ENCODE measurements at places on chromosomes 16 and 17.

DNA sequence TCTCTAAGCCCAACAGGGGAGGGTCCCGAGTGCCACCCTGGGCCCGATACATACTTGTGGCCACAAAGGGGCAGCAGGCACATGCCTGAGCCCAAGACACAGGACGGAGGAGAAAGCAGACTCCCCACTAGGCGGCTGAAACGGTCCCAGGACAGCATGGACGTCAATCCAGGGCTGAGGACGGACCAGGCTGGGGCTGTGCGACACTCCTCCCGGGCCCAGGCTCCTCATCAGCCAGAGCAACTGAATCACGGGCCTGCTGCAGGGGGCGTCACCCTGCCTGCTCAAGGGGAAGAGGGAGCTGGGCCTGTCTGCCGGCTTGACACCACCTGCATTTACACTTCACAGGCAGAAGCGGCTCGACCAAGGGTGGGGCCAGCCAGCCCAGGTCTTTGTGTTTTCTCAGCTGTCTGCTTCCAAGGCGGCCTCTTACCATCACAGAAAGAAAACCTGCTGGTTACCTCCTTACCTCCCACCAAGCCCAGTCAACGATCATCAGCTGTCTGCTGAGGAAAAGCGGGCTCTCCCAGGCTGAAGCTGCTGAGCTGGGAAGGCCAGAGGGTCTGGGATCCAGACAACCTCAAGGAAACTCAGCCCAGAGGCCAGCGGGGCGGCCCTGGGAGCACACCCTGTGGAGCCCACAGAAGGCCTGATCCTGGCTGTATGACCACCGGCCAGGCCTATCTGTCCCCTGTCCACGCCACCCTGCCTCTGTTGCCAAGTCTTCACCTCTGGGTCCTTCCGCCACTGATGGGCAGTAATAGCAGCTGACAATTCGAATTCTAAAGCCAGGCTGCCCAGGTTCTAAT lies 26.4 kb downstream of the KIFC3 start:
- DNase-seq = no peak

- DNase-seq = no peak
These were observed 4.8 kb downstream of the GSG1L2 start for GRCh38 chr17:9817086-9817485.

DNA sequence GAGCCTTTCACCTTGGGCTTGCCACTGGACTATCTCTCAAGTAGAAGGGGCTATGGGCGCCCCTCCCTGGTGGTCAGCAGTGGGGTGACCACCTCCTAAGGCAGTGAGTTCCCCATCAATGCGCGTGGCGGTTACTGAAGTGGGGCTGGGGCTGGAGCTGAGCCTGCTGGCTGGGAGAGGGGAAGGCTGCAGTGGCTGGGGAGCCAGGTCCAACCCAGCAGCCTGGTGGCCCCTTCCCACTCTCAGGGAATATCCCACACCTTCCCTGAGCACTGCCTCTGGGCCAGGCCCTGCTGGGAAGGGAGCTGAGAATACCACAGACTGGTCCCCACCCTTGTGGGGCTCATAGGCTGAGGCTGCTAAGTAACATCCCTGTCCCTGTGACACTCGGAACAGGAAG lies 19.8 kb upstream of the MPRIP start:
- no peak for DNase-seq

- DNase-seq = no peak
These were observed 34.7 kb upstream of the KLHDC4 start for GRCh38 chr16:87800497-87800896.

DNA sequence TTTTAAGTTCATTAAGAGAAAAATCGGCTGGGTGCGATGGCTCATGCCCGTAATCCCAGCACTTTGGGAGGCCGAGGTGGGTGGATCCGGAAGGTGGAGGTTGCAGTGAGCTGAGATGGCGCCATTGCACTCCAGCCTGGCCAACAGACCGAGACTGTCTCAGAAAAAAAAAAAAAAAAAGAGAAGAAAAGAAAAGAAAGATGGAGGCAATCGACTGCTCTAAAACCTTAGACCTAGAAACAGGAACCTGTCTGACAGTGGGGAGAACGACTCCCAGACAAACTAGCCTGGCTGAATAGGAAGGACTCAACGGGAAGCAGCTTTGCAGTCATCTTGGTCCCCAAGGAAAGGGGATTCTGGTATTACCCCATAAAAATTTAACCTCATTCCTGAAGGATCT lies 13.7 kb downstream of the MRC2 start:
- DNase-seq = no peak

DNA sequence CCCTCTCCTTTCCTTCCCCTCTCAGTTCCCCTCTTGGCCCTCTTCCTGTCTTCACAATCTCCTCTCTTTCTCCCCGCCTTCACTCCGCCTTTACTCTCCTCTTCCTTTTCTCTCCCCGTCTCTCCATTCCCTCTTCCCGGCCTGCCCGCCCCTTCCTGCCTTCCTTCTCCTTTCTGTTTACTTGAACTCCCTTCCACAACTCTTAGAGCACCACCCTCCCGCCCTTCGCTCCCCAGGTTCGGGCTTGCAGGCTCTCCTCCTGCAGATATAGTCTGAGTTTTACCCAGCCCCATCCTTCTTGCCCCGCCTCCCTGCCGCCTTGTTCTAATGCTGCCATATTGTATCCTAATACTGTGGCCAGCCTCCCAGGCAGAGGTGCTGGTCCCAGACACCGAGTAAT lies 201.5 kb upstream of the N4BP1 start:
- no peak for DNase-seq

- no peak for DNase-seq
These were observed 2.1 kb downstream of the NMT1 start for GRCh38 chr17:45063198-45063597.

DNA sequence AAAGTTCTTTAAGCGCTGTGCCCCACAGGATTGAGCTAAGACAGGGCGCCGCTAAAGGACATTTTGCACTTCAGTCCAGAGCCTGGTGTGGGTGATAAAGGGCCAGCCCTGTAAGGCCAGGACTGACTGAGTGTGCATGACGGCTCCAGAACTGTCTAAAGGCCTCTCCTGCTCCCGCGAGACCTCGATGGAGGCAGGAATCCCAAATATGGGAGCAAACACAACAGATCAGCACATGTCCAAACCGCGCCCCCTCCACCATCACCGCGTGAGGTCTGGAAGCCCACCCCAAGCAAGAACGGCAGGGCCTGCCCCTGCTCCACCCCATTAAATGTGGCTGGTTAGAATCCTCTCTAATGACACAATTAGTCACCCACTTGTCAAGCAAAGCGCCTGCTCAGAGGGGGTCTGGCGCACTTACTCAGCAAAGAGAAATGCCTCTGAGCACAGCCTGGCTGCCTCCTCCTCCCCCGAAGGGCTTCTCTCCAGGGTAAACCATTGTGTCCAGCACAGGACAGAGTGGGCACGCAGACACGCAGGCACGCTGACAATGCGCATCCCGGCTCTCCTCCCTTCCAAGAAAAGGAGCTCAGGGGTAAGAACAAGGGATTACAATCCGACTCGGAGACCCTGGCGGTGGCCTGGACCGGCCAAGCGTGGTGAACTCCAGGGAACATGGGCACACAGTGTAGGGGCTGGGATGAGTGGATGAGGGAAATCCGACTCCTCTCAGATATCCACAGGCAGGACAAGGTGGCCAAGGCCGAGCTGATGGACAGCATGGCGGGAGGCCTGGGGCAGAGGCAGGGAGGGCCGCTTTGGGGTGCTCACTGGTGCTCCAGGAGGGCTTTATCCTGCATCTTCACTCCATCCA lies 1.5 kb downstream of the MXRA7 start:
- no peak for DNase-seq

DNA sequence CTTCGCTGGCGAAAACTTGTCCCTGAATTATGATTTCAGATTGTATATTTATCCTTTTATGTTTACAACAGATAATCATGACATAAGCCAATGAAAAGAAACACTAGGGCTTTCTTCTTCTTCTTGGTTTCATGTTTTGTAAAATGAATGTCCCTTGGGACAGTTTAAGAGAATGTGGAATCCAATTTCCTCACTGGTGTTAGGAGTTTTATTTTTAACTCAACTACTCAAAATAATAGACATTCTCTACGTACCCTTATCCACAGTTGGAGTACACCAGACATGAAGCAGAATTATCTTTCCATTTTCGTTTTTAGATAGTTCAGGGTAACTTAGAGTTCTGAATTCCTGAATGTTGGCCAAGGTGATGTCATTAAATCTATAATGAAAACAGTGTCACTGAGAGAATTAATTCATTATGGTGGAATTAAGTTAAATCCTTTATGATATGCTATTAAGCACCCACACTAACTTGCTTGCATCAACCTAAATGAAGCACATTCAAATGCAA lies 43.4 kb downstream of the IRX6 start:
- no peak for DNase-seq

GRCh38 chr16:76796978-76797377 lies 394.0 kb upstream of the MON1B start:
- DNase-seq = no peak

DNA sequence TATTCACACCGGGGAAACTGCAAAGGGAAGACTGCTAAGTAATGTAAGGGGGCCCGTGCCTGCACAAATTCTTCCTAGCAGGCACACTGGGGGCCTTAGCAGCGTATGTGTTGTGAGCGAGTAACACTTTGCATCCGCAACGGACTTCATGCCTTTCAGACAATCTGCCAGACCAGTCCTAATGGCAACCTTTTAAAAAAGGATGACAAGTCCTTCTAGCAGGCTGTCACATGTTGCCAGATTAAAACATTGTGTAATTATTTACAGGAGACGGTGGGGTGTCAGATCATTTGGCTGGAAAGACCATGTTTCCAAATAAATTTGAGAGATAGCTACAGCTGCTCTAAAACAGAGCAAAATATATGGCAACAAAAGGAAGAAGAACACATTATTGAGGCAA lies 46.1 kb downstream of the CPPED1 start:
- no peak for DNase-seq

GRCh38 chr17:55632893-55633292 lies 89.8 kb downstream of the TMEM100 start:
- no peak for DNase-seq

- no peak for DNase-seq
These were observed 19.9 kb upstream of the MLKL start for GRCh38 chr16:74720579-74720978.

Data from stimulated activated CD4-positive, alpha-beta T cell treated with anti-CD3 and anti-CD28 coated beads, Interleukin-1b, Interleukin-23, amount 100 ng/mL, for 24 hours (primary cell).